Lower leg skin (tissue), 4 donors: ENCODE measurements at places on chromosomes 16 and 17. TPM values are rescaled to one million over a fixed set of nuclear protein-coding genes. Genes with fewer than 3 reads are reported as not detected.

DNA sequence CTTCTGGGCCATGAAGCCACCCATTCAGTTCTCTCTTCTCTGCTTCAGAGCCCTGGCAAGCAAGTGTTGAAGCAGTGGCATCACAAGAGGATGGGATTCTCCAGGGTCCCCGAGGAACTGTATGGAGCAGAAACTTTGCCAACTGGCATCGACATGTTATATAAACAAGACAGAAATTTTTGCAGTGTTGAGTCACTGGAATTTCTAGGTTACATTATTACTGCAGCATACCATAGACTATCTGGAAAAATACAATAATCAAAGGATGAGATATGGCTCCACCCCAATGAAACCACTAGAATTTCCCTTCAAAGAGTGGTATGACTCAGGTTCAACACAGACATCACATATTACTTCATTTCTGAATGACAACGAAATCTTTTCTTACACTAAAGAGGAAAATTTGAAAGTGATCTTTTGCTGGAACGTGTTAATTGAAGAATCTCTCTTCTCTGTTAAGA lies 343.0 kb upstream of the DYNLRB2 start:
- DNase-seq = no peak

DNA sequence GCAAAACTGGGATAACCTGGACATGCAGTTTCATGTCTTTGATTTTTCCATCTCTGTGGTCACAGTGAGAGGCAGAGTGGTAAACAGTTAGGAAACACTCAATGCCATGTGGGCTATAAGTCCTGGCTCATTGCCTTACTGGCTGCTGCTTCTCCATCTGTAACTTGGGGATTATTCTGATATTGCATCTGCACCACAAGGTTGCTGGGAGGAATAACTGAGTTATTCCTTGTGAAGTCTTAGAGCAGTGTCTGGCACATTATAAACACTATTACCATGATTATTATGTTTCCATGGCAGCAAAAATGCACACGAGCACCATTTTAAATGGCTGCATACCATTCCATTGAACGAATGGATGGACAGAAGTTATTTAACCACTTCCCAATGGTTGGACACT lies 111.7 kb upstream of the CDH5 start:
- DNase-seq = no peak

DNA sequence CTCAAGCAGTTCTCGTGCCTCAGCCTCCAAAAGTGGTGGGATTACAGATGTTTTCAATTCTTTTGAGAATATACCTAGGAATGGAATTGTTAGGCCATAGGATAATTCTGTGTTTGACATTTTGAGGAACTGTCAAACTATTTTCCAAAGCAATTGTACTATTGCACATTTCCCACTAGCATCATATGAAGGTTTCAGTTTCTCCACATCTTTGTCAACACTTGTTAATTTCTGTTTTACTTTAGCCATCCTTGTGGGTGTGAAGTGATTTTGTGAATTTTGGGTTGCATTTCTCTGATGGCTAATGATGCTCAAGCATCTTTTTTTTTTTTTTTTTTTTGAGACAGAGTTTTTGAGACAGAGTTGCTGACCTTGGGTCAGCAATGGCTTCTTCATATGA lies 6.2 kb downstream of the NT5M start:
- no peak for DNase-seq

DNA sequence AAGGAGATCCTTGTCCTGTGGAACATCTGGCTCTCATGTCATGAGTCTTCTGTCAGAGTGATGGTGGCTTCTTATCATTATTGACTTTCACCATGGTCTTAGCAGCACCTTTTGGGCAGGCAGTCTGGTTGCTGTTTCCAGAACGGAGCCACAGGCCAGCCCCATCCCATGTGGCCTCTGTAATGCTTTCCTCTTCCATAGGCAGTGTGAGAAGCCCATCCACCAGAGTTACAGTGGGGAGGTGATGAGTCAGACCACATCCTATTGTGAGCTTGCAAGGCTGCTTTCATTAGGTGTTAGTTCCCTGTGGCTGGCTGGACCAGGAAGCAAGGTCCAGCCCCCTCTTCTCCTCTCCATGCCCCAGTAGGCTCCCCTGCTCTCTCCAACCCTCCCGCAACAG lies 30.8 kb upstream of the SPACA3 start:
- DNase-seq = no peak

DNA sequence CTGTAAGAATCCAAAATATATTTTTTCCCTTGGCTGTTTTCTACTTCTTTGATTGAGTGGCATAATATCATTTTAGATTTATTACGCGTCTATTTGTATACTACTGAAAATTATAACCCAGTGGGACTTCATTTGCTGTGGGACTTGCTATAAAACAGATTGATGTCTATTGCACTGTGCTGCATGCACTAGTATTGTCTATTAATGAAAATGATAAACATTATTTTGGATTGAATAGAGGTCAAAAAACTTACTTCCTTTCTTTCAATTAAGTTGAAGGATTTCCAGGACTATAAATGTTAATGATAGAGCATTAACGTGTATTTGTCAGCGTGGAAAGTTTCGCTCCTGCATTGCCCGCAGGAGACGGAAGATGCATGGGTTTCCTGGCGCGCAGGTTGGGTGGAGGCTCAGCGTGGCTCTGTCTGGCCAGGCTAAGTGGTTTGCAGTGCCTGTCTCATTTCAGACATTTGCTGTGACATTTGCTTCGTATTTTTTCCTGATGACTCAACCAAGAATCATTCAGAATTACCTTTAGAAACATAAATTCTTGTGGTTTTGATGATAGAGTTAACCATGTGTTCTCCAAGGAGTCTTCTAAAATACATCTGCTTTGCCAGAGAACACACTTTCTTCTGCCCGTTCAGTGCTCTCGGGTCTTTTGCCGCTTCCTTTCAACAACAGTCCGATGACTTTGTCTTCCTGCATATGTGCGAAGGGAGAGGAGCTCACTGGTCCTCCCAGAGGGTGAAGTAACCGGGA lies 216.7 kb downstream of the RPTOR start:
- DNase-seq = no peak

DNA sequence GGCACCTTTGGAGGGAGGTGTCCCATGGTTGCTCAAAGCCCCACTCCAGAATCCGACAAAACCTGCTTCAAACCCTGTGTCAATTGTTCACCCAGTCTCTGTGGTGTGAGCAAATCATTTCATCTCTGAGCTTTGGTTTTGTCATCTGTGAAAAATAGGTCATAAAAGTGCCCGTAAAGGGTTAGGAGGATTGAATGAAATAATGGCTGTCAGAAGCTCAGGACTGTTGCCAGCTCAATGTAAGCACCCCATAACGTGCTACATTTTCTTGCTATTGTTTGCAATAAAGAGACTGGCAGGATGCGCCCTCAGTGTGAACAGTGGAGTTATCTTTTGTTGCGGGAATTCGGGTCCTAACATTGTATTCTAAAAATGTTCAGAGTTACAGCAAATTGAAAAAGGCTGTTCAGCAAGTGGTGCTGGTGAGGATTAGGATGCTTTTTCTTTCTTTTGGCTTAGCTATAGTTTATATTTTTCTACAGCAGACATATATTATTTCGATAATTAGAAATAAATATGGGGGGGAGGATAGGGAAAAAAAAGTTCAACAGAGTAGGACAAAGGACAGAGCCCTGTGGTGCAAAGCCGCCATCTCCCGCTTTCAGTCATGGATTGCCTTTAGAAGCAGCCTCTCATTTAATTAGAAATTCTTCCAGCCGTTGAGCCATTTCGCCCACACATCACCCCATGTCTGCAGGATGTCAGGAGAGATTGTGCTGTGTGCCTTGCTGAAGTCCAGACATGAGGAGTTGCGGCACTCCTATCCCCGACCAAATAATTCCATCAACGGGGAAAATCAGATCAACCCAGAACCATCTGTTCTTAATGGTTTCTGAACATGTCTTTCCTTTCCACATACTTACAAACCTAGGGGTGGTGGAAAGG lies 20.9 kb upstream of the PYY start:
- no peak for DNase-seq

DNA sequence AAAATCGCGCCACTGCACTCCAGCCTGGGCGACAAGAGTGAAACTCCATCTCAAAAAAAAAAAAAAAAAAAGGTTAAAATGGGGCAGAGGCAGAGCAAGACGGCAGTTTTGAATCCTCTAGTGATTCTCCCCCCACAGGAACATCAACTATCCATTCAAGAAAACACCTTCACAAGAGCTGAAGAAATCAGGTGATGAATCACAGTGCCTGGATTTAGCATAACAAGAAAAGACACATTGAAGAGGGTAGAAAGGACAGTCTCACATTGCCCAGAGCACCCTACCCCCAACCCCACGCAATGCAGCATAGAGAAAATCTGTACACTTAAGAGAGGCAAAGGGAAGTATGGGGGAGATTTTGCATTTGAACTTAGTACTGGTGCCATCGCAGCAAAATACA lies 28.8 kb upstream of the RNF43 start:
- DNase-seq = no peak

GRCh38 chr17:50479522-50480141 lies 972 bp downstream of the RSAD1 start:
- DNase-seq = peak; percentile 94

DNA sequence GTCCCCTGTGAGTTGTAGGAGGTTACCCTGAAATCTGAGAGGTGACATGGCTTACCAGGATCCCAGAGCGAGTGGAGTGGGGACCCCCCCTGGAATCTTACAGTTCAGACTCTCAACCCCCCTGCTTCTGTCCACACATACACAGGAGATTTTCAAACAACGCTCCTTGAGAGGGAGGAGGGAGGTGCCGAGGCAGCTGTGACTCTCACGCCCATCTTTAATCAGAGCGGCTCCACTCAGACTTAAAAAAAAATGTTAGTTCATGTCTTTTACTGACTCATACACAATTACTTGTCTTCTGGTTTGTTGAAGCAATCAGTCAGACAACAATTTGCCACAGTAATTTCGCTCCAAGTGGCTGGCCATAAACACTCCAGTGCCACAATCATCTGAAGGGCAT lies 15.4 kb upstream of the TMEM220 start:
- DNase-seq = no peak

- no peak for DNase-seq
Observed at GRCh38 chr17:46162866-46163265, 30.4 kb downstream of the KANSL1 start.

- peak; percentile 64 for DNase-seq
Observed at GRCh38 chr17:39402890-39403605, 1.6 kb upstream of the FBXL20 start.

DNA sequence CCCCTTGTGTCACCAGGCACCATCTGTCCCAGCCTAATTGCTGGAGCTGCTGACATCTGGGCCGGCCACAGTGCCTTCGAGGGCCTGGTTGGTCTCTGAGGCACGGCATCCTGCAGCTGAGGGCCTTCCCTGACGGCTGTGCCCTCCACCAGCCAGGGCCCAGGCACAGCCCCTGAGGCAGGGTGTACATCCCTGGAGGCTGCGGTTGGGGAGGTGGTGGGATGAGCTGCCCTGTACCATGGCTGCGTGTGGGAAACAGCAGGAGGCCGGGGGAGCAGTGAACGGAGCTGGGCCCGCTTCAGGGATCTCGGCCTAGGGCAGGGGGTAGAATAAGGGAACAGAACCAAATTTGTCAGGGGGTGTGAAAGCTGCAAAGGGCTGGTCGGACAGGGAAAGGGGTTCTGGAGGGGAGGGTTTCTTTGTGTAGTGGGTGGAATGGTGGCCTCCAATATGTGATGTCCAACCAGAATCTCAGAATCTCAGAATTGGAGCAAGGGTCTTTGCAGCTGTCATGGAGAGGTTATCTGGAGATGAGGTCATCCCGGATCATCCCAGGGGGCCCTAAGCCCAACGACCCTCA lies 10.0 kb upstream of the SLC38A10 start:
- DNase-seq = no peak

The IRX6 gene
- total RNA-seq = 6.7 TPM

The HOXB7 gene
- 3.9 TPM for total RNA-seq

The PAFAH1B1 gene
- 93.7 TPM for total RNA-seq

- DNase-seq = no peak
Observed at GRCh38 chr17:57600074-57600473, 145.0 kb downstream of the CCDC182 start.

GRCh38 chr16:56849690-56850680 lies 15.0 kb upstream of the SLC12A3 start:
- peak; percentile 60 for DNase-seq

GRCh38 chr16:64540434-64540833 lies 581.4 kb downstream of the CDH11 start:
- no peak for DNase-seq

The PPM1D gene
- total RNA-seq = 31.1 TPM

DNA sequence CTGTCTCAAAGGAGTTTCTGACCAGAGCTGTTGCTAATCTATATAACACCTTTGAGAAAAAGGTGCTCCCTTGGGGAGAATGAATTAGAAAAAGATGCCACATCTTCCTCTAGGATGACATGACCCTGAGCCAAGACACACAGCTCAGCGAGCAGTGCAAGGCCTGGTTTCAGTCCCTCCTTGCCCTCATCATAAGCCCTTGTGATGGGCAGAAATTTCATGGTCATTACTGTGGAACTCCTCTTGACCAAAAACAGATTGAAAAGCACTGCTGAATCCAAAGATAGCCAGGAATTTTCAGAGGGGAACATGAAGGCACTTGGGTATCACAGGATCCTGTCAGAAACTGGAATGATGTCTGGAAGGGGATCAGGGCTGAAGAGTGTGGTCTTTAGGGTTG lies 74.1 kb upstream of the IRX6 start:
- no peak for DNase-seq

GRCh38 chr17:50467855-50468303 lies 801 bp downstream of the CHAD start:
- no peak for DNase-seq

DNA sequence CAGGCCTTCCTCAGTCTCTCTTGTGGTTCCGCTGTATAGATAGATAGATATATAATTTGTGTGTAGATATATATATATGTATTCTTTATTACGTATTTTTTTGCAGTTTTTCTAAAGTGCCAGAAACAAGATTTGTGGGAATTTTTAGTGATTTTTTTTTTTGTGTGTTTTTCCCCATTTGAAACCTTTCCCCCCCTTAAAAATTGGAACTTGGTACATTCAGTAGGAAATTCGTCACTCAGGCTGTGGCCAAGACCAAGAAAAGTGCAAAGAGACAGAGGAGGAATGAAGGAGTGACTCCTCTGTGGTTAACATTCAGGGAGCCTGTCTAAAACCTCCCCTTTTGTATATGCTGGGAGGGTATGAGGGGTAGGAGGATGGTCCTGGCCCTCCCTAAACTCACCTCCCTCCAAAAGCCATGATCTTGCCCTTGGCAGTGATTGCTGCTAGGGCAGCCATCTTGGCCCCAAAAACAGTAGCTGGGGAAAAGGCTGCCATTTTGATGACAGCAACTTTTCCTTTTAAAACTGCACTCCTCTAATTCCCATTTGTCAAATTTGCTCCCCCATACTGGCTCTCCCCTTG lies 15.2 kb downstream of the CHRNB1 start:
- no peak for DNase-seq

DNA sequence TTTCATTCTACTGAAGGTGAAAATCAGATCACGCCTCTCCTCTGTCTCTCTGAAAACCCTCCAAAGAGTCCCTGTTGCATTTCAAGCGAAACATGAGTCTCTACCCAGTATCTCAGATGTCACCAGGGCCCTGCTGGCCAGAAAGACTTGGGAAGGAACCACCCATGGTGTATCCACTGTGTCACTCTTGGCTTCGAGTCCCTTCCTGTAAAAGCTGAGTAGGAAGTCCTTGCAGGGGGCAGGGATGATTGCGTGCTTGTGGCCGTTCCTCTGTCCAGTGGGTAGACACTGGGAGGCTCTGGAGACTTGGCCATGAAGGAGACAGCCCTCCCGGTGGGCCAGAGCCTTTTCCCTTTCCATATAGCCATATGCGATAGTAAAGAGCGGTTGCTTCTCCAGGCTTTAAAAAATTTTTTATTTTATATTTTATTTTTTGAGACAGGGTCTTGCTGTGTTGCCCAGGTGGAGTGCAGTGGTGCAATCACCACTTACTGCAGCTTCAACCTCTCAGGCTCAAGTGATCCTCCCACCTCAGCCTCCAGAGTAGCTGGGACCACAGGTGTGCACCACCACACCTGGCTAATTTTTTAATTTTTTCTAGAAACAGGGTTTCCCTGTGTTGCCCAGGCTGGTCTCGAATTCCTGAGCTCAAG lies 19.0 kb upstream of the RMI2 start:
- DNase-seq = no peak
